ENCODE measurements at places on chromosomes 16 and 17.

GRCh38 chr17:40886090-40886489, 1.0 kb upstream of the KRT20 start:
- DNase-seq, result no peak

GRCh38 chr16:84088695-84089395, 27.9 kb downstream of the MBTPS1 start:
- peak; percentile 13 for DNase-seq

- no peak for DNase-seq
Measured at GRCh38 chr16:48137822-48138221, 18.0 kb downstream of the ABCC12 start.

GRCh38 chr16:4246777-4247459, 5.0 kb upstream of the SRL start:
- DNase-seq, result no peak

GRCh38 chr17:15403276-15403939, 62.0 kb upstream of the TEKT3 start:
- no peak for DNase-seq

- no peak for DNase-seq
Measured at GRCh38 chr17:42672038-42672437, 4.8 kb downstream of the PLEKHH3 start.

GRCh38 chr16:56354746-56355145, 70.6 kb downstream of the AMFR start:
- DNase-seq, result no peak

- no peak for DNase-seq
Measured at GRCh38 chr16:65771707-65772106, 594.8 kb upstream of the CDH5 start.

DNA sequence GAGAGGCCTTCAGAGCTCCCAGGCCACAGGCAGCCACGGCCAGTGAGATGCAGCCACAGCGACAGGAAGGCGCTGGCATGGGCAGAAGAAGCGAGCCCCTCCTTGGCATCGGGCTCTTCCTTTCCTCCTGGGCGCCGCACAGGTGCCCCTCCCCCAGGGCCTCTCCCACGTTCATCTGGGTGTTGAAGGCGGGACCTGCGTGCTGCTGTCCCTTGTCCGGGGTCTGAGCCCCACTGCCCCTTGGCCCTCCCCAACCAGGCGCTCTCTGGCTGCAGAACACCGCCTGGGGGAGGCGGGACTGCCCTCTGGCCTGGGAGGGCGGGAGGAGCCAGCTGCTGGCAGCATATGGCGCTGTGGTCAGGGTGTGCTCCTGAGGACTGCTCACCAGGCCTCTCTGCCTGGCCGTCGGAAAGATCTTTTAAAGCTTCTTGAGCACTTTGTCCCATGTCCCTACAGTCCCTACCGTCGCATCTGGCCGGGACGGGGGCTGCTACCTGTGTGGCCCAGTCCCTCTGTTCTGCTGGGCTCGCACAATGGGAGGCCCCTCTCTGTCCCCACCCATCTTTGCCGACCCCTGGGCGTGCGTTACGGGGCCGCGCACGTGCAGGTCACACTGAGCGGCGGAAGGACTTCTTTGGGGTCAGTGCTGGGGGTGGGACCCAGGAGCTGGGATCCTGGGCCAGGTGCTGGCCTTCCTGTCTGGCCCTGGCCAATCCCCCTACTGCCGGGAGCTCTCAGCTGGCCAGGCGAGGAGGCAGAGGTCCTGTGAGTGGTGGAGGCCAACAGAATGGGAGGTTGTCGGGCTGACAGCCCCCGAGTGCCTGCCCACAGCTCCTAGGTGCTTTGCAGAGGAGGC, 1.7 kb downstream of the SLC25A10 start:
- no peak for DNase-seq

Measured in activated CD8-positive, alpha-beta memory T cell treated with anti-CD3 and anti-CD28 coated beads for 1 hour (primary cell).